Effector memory CD8-positive, alpha-beta T cell (primary cell): ENCODE measurements at places on chromosomes 3 and 15.

DNA sequence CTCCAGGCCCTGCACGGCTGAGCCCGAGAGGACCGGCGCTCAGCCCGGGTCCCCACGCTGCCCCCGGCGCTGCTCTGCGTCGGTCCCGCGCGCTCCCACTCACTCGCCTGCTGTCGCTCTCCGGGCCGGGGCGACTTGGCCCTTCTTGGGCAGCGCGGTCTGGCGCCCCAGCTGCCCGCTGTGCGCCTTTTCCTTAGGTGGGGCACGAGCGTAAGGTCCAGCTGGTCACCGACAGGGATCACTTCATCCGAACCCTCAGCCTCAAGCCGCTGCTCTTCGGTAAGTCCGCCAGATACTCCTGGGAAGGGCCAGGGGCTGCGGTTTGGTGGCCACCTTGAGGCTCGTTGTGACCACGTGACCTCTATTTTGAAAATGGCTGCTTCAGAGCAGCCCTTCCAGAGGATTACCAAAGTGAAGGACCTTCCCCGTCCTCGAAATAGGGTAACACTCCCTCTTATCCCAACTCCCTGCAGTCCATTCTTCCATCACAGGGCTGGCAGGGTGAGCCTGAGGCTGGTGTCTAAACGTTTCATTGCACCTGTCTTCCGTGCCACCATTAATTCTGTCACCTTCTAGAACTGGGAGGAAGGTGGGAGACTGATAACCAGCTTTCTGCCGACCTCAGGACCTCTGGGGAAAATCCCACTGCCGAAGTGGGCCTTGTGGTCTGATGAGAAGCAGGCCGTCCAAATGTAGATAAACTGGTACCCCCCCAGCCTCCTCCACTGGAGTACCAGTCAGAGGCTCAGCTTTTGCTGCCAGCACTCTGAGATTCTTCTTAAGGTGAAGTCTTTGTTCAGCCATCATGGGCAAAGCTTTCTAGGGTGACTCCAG lies 812 bp downstream of the P4HTM start:
- peak; percentile 14 for DNase-seq

GRCh38 chr15:68028888-68029207 lies 25.3 kb upstream of the PIAS1 start:
- no peak for DNase-seq

GRCh38 chr3:106120356-106120755 lies 251.5 kb upstream of the CBLB start:
- DNase-seq: no peak

DNA sequence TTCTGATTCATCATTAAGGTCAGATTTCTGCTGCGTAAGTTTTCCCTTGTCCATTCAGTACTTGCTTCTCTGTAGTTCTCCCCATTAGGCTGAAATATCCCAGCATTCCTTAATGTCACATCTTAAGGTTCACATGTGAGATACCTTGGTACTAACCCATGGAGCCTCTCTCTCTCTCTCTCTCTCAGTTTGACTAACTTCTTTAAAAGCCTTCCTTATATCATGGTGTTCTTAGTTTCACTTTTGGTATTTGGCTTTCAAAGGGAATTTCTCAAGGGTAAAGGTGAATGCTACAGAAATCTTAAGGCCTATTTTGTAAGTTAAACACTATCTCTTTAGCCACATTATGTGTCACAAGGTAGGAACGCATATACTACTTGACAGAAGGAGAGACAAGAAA lies 427.3 kb upstream of the ZNF717 start:
- no peak for DNase-seq

GRCh38 chr3:157652366-157652765 lies 149.2 kb upstream of the VEPH1 start:
- no peak for DNase-seq

DNA sequence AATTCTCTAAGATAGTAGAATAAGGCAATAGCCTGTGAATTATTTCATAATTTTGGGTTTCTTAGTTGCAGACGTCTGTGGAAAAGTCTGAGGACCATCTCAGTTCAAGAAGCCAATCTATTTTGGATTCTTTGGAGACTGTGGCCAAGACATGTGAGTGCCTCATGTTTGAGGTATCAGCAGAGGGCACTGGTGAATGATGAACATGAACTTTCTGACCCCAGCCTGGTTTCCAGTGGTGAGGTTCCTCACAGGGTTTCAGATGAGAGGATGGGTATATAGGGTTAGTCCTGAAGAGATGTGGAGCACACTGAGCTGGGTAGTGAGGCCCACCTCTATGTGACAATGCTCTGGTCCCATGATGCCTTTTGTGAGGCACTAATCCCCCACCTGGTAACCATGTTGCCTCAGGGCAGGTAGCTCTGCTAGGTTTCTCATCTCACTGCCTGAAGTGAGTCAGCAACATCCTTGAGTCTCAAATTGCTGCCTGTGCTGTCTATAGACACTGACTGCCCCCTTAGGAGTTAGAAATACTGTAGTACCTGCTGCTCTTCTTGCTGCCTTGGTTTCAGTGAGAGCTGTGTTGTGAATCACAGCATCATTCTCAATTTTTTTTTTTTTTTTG lies 32.3 kb downstream of the C3orf62 start:
- no peak for DNase-seq

GRCh38 chr3:9914011-9914410 lies 2.9 kb upstream of the IL17RC start:
- no peak for DNase-seq

- DNase-seq: no peak
Measured at GRCh38 chr15:42070976-42071350, 23.4 kb downstream of the PLA2G4D start.

DNA sequence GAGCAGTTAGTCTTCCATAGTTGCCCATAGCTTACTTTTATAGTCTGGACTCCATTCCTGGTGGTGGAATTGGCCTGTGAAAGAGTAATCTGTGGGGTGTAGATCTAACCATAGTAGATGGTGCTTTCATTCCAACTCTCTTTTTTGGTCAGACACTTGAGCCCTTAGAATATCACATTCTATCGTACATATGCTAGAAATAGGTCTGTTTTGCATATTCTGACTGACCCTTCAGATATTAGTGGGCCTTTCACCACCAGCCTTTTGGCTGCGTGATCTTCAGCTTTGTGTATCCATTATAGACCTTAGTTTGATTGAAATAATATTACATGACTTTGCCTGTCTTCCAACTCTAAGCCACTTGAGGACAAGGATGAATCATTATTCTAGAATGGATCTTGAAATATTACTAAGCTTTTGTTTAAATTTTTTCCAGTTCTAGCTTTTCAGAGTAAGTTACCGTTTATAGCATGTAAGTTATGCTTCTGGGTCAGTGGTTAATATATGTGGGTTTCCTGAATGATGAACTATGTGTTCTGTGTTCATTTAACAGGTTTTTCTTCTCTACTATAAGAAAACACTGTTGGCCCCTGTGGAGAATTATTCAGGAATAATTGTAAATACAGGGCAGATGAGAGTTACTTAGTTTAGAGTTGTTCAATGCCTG lies 8.7 kb downstream of the RAB7A start:
- DNase-seq: no peak

DNA sequence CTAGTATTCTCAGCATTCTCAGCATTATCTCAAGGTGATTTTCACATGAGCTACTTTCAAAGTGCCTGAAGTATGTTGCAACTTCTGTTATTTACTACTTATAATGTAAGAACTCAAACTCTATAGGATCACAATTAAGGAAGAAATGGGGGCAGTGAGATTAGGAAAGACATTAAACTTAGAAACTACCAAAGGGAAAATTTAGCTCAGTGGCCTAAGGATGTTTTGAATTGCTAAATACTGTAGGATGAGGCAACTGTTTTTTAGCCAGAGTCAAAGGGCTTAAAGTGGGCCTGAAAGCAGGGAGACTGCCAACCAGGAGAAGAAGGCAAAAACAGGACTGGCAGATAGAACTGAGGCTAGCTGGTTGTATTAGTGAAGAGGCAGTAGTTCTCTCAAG lies 55.5 kb upstream of the MBNL1 start:
- no peak for DNase-seq

DNA sequence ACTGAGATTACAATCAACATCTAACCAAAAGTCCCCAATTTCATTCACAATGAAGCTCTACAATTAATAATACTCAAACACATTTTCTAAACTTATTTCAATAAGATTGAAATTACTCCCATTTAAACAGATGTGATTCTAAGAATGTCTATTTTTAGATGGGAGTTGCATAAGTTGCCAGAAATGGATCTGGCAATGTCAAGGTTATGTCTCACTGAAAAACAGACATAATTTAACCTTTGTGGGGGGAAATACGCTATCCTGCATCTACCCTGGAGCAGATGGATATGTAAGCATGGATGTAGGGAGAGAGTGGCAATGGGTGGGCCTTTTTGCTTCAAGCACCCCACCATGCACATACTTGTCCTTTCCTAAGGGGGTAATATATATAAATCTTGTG lies 6.7 kb upstream of the EIF1B start:
- no peak for DNase-seq

DNA sequence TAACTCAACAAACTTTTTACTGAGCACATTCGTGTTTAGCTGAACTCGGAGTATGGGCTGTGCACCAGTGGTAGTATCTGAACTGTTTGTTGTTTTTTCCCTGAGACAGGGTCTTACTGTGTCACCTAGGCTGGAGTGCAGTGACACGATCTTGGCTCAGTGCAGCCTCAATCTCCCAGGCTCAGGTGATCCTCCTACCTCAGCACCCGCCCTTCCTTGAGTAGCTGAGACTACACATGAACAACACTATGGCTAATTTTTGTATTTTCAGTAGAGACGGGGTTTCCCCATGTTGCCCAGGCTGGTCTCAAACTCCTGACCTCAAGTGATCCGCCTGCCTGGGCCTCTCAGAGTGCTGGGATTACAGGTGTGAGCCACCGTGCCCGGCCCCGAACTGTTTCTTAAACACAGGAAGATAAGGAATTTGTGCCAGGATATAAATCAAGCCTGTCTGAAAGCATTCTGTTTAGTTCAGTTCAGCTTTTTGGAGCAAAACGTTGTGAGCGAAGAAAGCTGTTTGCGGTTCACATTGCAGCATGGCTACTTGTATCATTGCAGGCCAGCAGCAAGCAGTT lies 40.4 kb upstream of the SKOR1 start:
- DNase-seq: no peak

- DNase-seq: no peak
Measured at GRCh38 chr15:92107510-92107909, 254.0 kb downstream of the SLCO3A1 start.

- DNase-seq: no peak
Measured at GRCh38 chr15:78951841-78952238, 7.0 kb upstream of the CTSH start.

- no peak for DNase-seq
Measured at GRCh38 chr3:151992326-151993041, 119.0 kb downstream of the SUCNR1 start.

- no peak for DNase-seq
Measured at GRCh38 chr3:62632510-62633294, 242.5 kb downstream of the CADPS start.

GRCh38 chr3:66019896-66020295 lies 18.8 kb downstream of the MAGI1 start:
- DNase-seq: no peak

- no peak for DNase-seq
Measured at GRCh38 chr3:107637416-107638183, 114.8 kb downstream of the BBX start.

DNA sequence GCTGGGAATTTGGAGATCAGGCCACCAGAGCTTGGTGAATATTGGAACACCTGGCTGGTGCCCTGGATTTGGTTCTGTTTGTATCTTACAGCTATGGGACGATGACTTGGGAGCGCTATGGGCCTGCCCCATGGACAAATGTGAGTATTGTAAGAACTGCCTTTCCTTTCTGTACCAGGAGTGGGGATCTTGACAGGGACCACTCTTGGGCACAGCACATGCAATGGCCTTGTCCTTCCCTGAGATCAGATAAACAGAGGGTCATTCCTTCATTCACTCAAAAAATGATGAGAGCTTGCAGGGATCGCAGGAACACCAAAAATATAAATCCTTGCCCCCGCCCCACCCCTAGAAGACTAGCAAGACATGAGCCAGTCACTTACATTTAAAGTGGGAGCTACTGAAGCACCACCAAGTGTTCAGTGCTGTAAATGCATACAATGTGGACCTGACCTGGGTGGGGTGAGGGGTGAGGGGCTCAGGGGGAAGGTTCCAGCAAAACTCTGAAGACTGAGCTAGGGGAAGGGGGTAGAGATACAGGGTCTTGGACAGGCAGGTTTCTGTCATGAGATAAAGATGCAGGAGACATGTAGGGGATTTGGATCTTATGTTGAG lies 2.7 kb upstream of the CRELD1 start:
- DNase-seq: no peak

DNA sequence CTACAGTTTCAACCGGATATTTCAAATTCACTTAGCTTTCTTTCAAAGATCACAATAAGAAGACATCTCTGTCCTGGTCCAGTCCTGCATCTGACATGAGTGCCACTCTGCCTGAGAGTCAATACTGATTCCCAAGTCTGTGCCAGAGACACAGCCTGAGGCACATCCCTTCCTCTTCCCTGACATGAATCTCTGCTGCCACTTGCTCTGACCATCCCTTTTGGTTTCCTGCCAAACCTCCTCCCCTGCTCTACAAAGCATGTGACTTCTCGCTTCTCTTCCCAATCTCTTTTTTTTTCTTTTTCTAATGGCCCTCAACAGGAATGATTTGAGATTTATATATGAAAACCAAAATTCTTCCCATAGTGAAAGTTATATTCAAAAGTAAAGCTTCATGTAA lies 117.9 kb downstream of the MECOM start:
- DNase-seq: no peak

DNA sequence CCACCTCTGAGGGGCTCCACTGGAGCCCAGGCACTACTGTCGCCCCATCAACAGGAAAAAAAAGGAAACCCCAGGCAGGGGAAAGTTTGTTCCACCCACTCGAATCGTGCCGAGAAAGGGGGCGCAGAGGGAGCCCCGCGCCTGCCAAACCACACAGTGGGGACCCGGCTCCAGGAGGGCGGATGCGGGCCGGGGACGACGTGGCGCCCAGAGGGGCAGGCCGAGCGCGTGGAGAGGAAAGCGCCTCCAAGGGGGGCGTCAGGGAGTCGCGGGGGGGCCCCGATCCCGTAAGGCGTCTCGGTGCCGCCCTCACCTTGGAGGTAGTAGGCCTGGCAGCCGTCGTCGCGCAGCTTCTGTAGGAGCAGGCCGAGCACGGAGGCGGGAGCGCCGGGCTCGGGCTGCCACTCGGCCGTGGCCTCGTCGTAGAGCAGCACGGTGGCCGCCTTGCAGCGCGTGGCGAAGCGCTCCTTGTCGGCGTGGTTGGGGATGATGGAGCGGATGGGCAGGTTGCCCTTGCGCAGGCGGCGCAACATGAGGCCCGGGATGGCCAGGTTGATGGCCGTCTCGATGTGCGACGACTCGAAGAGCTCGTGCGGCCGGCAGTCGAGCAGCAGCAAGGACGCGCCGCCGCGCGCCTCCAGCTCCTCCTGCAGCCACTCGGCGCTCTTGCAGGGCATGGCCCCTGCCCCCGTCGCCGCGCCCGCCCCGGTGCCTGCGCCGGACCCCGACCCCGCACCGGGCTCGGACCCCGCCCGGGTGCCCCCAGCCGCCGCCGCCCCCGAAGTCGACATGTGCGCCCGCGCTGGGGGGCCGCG lies 627 bp downstream of the DUSP7 start:
- DNase-seq: peak; percentile 47

DNA sequence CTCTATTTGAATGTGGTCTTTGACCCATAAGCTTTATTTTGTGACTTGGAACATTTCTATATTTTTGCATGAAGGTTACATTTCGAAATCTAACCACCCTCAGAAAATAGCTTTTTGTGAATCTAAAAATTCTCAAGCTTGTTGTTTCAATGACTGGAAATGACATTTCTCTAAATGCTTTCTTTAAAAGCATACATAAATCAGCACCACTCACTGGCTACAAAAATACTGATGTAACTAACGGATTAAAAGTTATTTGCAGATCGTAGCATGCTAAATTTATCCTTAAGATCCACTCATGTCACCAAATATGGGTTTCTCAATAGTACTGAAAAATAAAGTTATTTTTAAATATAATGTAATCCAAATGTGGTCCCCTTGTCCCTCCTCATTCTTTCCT lies 55.2 kb upstream of the ACAN start:
- DNase-seq: no peak
